Activated T-helper 17 cell treated with anti-CD3 and anti-CD28 coated beads, Interleukin-2, amount 50 U/mL, for 72 hours (primary cell): ENCODE measurements at places on chromosomes 5 and 9. TPM values are rescaled to one million over a fixed set of nuclear protein-coding genes. Genes with fewer than 3 reads are reported as not detected.

Gene LNPEP
- 52.7 TPM for total RNA-seq

Gene DRD1
- total RNA-seq: not detected

Gene GFM2
- total RNA-seq: 37.8 TPM

Gene KIF24
- total RNA-seq: 7.1 TPM

Gene ELOVL7
- total RNA-seq: 0.41 TPM

Gene FAM151B
- 0.13 TPM for total RNA-seq

Gene VCAN
- 0.13 TPM for total RNA-seq

Gene PCDH1
- total RNA-seq: 0.64 TPM

Gene CNTNAP3
- not detected for total RNA-seq

Gene HAVCR2
- total RNA-seq: 35.4 TPM

Gene ZBTB34
- 5.0 TPM for total RNA-seq

Gene IFNK
- not detected for total RNA-seq

Gene MARCOL
- total RNA-seq: not detected

Gene NPDC1
- 66.3 TPM for total RNA-seq

Gene MUSK
- not detected for total RNA-seq

Gene PDE6A
- total RNA-seq: not detected

Gene SLIT3
- 0.26 TPM for total RNA-seq

Gene PALM2AKAP2
- 1.5 TPM for total RNA-seq

Gene RGS7BP
- total RNA-seq: not detected

Gene DOCK8
- 133 TPM for total RNA-seq

Gene PKD2L2
- total RNA-seq: not detected

Gene SPINK1
- not detected for total RNA-seq

Gene PPP6C
- 26.6 TPM for total RNA-seq

Gene CDKN2AIPNL
- 8.9 TPM for total RNA-seq

Gene GRM6
- total RNA-seq: not detected

Gene CA9
- 0.89 TPM for total RNA-seq

Gene GLRA1
- total RNA-seq: not detected

Gene ZSWIM6
- total RNA-seq: 4.9 TPM

Gene NUDT12
- total RNA-seq: 0.39 TPM

Gene INSL6
- not detected for total RNA-seq

Gene MOB3B
- 0.17 TPM for total RNA-seq

Gene PSIP1
- 126 TPM for total RNA-seq

Gene GABRG2
- total RNA-seq: not detected

Gene SHOC1
- total RNA-seq: not detected

Gene C9
- not detected for total RNA-seq

Gene PPP2R2B
- total RNA-seq: 1.0 TPM

Gene CCDC192
- not detected for total RNA-seq

Gene PCDHB3
- 0.08 TPM for total RNA-seq

Gene CSF2
- total RNA-seq: 159 TPM

Gene IFNB1
- not detected for total RNA-seq

Gene KIF4B
- not detected for total RNA-seq

Gene SOHLH1
- not detected for total RNA-seq

Gene KCTD16
- total RNA-seq: 0.11 TPM

Gene CDH10
- not detected for total RNA-seq

Gene ZNF300
- total RNA-seq: 1.5 TPM

Gene ALAD
- total RNA-seq: 24.8 TPM

Gene TMEM215
- total RNA-seq: not detected

Gene GARIN3
- 0.09 TPM for total RNA-seq

Gene PROB1
- total RNA-seq: 6.4 TPM

Gene TRPM3
- not detected for total RNA-seq

Gene SPINK7
- total RNA-seq: not detected
